ENCODE measurements at places on chromosomes 7 and 10. TPM values are rescaled to one million over a fixed set of nuclear protein-coding genes. Genes with fewer than 3 reads are reported as not detected.

- peak; percentile 91 for DNase-seq
Measured at GRCh38 chr10:102802920-102803534, 34.2 kb downstream of the CYP17A1 start.

DNA sequence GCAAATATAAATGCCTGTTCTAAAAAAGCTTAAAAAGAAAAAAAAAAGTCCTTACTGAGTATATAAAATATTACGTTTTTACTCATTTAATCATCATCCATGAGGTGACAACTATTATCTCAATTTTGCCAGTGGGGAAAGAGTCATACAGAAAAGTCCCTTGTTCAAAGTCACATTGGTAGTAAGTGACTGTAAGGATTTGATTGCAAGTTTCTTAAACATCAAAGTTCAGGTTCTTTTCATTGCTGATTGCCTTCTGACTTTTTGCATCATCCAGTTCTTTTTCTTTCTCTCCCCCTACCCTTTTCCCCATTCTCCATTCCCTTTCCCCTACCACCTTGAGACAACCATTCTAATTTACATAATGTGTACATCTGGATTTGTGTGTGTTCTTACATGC lies 363.3 kb downstream of the NRG3 start:
- DNase-seq: no peak

GRCh38 chr7:82442492-82443035 lies 1.0 kb downstream of the CACNA2D1 start:
- DNase-seq: peak; percentile 26

DNA sequence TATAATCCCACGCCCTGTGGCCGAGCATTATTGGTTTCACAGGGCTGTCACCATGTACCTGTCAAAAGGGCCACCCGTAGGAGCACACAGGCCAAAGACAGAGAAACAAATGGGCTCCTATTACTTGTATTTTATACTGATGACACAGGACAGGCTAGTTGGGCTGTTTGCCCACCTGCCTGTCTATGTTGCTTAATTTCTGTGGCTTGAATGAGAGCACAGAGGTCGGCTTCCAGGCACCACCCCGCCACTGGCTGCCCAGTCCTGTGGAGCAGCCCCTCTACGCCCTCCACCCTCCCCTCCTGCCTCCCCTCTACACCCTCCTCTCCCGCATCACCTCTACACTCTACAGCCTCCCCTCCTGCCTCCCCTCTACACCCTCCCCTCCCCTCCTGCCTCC lies 652.9 kb downstream of the SDK1 start:
- no peak for DNase-seq

- DNase-seq: no peak
Measured at GRCh38 chr7:138538997-138539644, 79.1 kb downstream of the TRIM24 start.

DNA sequence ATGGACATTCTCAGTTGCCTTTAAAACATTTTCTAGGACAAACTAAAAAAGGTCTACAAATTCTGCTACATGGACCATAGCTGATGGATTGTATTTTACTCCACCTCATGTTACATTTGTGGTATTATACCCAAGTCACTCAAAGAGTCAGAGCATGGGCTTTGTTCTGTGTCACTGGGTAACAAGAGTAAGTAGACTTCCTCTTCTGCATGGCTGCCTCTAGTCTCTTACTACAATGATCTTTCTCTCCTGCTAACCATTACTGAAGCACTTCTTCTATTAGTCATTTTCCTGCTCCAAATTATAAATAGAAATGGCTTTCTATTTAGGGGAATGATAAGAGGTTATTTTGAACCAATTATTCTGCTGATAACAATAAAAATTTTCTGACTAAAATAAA lies 727.4 kb upstream of the NRP1 start:
- DNase-seq: no peak

- no peak for DNase-seq
Measured at GRCh38 chr7:17183630-17184328, 114.7 kb upstream of the AHR start.

GRCh38 chr7:47816647-47817046 lies 131.6 kb downstream of the PKD1L1 start:
- no peak for DNase-seq

- no peak for DNase-seq
Measured at GRCh38 chr7:156842740-156843140, 50.2 kb downstream of the LMBR1 start.

DNA sequence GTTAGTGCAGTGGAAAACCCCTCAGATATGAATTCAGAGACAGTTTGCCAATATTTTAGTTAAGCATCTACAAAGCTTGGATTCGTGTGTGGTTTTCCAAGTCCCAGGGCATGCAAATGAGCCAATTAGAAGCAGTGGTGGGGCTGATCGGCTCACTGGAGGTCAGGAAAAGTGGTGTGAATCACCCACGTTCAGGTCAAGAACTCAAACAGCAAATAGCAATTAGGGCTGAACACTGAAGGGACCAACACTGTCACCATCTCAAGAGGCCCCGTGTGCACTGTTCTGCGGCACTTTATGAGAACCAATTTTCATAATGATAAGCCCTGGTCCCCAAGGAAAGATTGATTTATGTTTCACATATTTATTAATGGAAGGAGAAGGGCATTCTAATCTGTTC lies 68.9 kb downstream of the ADARB2 start:
- no peak for DNase-seq

- DNase-seq: peak; percentile 68
Measured at GRCh38 chr7:140003913-140004382, 58.8 kb downstream of the PARP12 start.

- no peak for DNase-seq
Measured at GRCh38 chr10:43682956-43683355, 34.3 kb upstream of the ZNF32 start.

DNA sequence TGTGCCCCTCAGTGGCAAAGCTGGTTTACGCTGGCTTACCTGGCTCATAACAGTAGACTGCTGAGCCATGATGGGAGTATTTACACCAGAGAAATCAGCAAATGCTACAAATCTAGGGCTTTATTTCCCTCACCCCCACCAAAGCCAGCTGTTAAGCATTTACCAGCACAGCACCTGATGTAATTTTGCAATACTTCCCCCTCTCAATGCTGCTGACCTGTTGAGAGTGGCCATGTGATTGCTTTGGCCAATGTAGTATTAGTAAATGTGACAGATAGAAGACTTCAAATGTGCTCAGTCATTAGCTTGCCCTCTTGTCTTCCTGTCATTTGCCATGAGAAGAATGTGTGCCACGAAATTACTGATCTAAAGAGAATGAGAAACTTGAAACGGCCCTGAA lies 46.6 kb downstream of the HERPUD2 start:
- no peak for DNase-seq

- DNase-seq: no peak
Measured at GRCh38 chr7:68441645-68442044, 1156.6 kb upstream of the AUTS2 start.

DNA sequence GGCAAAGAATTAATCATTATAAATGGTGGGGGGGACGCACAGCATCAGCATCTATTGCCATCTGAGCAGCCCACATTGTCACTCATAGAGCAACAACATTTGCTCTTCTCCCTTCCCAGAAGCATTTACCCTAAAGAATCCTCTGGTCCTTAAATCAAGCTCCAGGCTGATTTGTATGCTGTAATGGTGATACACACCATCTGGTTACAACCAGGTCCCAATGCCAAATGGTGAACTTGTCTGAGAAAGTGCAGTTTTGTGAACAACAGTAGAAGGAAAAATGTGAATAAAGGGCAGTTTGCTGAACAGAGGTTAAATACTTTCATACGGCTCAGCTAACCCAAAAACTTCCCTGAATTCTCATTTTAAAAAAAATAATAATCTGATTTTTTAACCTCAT lies 38.8 kb upstream of the TCF7L2 start:
- DNase-seq: no peak

DNA sequence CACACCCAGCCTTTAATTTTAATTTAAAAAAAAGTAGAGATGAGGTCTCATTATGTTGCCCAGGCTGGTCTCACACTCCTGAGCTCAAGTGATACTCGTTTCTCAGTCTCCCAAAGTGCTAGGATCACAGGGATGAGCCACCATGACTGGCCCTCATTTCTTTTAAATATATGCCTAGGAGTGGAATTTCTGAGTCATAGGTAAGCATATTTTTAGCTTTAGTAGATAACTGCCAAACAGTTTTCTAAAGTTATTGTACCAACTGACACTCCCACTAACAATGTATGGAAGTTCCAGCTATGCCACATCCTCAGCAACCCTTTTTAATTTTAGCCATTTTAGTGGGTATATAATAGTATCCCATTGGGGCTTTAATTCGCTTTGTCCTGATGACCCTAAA lies 13.8 kb upstream of the PPIF start:
- no peak for DNase-seq

DNA sequence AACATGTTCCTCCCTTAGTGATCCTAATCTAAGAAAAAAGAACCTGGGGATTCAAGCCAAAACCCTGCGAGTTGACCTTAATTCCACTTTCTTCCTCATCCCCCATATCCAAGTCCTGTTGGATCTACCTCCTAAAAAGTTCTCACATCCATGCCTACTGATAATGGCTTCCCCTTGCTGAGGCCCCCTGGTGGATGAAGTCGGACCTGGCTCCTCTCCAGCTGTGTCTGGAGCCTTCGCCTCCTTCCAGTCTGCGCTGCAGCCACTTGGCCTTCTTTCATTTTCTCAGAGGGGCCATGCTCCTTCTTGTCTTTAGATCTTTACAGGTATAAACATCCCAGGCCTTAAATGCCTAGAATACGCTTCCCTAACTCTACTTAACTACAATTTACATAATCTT lies 8.1 kb downstream of the PDE1C start:
- peak; percentile 47 for DNase-seq

- no peak for DNase-seq
Measured at GRCh38 chr10:47380341-47381102, 3.6 kb downstream of the ZNF488 start.

- DNase-seq: no peak
Measured at GRCh38 chr7:92489634-92490033, 11.9 kb upstream of the ERVW-1 start.

DNA sequence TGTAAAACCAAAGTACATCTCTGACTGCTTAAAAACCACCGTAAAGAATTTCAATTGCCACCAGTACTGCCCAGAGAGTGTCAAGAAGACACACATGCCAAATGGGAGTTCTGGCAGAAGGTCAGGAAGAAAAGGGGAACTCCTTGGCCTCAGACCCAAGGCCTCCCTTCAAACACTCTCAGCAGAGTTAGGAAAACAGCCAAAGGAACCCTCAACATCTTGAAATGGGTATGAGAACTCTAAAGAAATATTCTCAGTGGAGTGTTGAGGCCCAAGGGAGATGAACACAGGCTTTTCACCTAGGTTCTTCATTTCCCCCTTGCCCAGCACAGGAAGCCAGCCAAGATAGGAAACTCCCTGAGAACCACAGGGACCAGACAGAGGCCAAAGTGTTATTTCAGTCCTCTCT lies 96.1 kb upstream of the ASAH2 start:
- no peak for DNase-seq

GRCh38 chr10:89120931-89121763 lies 86.0 kb downstream of the CH25H start:
- no peak for DNase-seq

GRCh38 chr7:46741181-46741580 lies 820.1 kb upstream of the IGFBP3 start:
- DNase-seq: no peak

GRCh38 chr10:74892839-74893238 lies 66.4 kb downstream of the KAT6B start:
- DNase-seq: no peak

DNA sequence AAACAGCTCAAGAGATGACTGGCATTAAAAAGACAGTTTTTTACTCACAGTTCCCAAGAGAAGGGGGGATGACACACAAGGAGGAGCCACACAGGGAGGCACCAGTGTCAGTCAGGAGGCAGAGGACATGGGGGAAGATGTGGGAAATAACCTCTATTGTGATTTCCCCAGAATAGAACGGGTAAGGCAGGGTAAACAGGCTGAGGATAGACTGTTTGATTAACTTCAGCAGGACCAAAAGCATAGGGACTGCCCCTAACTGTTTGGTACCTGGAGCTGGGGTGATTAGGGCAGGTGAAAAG lies 60.7 kb downstream of the RAPGEF5 start:
- DNase-seq: no peak

DNA sequence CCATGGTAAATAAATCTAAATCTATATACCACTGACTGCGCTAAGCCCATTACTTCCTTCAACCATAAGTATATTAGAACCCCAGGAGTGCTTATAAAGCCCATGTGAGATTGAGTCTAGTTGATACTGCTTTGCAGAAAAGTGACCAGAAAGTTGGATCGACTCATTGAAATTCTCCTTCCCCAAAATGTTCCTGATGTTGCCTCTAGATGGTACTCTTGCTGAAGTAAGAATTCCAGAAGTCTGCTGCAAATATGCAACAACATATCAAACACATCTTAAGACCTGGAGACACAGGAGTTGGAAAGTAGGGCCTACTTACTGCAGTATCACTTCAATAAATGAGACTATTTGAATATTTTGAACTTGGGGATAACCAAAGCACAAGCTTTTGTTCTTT lies 550.8 kb downstream of the IPMK start:
- no peak for DNase-seq

GRCh38 chr7:2587778-2588177 lies 29.0 kb downstream of the IQCE start:
- no peak for DNase-seq

DNA sequence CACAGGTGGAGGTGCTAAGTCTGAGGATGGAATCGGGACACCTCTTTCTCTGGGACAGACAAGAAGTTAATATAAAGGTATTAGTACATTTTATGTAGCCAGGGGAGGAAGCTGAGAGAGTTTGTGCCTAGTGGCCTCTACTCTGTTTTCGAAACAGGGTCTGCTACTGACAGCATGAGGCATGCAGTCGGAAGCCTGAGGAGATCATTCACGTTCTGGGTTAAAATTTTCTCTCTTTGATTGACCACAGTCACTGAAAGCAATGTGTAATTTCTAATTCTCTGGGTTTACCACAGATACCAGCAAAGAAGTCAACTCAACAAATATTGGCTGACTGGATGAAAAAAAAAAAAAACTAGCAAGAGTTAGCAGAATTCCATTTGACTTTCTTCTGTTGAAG lies 53.3 kb upstream of the KCTD7 start:
- DNase-seq: no peak

- DNase-seq: peak; percentile 73
Measured at GRCh38 chr7:23570592-23571200, 26.5 kb upstream of the CCDC126 start.

Gene SSMEM1
- total RNA-seq: not detected

Gene LIPK
- not detected for total RNA-seq

Gene TLX1
- total RNA-seq: not detected

Gene ECHDC3
- total RNA-seq: 16.7 TPM

Gene CALHM1
- total RNA-seq: not detected

Gene MUC12
- total RNA-seq: not detected

Gene CTAGE8
- total RNA-seq: 0.13 TPM

Gene SNX10
- 3.3 TPM for total RNA-seq

Gene NPS
- not detected for total RNA-seq

Gene ITGA8
- total RNA-seq: 1.2 TPM

Gene MYL10
- total RNA-seq: not detected
